ENCODE measurements at places on chromosomes 13 and 19.

- DNase-seq = no peak
Measured at GRCh38 chr19:50371914-50372475, 4.3 kb upstream of the NR1H2 start.

- DNase-seq = no peak
Measured at GRCh38 chr19:39448271-39448670, 2.9 kb downstream of the SUPT5H start.

DNA sequence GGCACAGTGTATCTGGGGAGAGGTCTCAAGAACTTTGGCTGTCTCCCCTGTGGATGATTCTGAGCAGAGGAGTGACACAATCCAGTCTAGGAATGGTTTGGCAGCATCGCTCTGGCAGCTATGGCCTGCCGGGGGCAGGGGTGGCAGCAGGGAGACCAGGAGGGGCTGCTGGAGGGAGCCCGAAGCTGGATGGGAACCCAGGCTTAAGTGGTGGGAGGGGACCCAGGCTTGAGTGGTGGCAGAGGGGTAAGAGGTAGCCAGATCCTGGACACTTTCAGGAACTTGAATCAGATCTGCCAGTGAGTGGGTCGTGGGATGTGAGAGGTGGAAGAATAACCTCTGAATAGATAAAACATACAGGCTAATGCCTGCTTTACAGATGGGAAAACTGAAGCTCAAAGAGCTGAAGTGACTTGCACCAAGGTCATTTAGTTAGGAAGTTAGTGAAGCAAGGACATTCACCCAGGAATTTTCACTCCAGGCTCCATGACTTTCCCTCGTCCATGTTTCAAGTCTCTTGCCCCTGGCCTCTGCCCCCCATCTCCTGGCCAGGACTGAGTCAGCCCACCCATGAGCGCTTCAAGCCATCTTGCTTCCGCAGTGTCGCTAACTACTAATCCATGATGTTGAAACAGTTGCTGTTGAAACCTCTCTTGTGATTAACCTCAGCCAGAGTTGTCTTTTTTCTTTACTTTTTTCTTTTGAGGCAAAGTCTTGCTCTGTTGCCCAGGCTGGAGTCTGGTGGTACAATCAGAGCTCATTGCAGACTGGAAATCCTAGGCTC lies 29.9 kb upstream of the C1QTNF9 start:
- no peak for DNase-seq

GRCh38 chr19:1252821-1253513 lies 4.6 kb downstream of the MIDN start:
- no peak for DNase-seq

GRCh38 chr19:55528030-55528803 lies 8.7 kb downstream of the SBK2 start:
- DNase-seq = no peak

GRCh38 chr13:114341003-114341777 lies 26.9 kb downstream of the CHAMP1 start:
- DNase-seq = no peak

DNA sequence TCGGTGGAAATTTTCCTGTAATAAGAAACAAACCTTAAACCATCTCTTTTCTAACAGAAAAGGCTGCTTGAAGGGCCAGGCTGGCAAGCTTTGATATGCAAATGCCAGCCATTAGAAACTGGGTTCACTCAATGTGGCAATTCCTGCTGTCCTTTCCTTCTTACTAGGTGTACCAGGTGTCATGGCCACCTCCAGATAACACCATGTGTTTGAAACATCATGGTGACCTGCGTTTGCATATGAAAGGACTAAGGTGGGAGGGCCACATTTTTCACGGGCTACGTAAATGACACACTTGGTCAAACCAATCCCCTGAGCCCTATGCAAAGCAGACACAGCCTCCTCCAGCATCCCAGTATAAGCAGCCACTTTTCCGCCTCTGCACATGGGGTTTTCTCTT lies 789.1 kb upstream of the SLITRK5 start:
- DNase-seq = no peak

GRCh38 chr19:50844296-50844935 lies 10.3 kb upstream of the KLK3 start:
- no peak for DNase-seq

DNA sequence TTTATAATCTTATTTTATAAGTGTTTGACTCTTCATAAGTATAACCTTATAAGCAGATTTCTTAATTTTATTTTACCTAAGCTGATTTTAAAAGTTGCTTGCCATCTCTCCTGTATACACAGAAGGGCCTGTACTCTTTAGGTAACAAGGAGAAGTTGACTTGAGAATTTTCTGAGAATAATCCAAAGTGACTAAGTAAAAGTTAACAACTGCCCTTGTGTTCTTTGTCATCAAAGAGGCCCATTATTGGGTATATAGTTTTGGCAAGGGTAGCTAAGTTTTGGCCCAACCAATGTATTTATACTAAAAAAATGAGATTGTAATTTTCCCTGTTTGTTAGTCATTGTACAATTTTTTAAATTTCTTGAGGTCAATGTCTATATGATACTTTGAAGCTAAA lies 3.2 kb downstream of the LCP1 start:
- DNase-seq = no peak

DNA sequence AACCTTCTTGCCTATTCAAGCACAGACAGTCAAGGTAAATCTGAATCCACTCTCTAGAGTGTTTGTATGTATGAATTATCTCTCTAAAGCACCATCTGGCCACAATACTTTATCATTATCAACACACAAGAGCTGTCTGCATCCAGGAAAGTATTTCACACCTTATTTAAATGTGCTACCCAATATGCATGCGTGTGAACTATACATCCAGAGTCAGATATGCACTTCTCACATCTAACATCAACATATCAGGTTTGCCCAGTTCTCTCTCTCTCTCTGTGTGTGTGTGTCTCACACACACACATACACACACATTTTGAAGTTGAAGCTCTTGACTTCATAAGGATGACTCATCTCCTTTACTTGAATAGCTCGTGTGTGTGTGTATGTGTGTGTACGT lies 697.5 kb upstream of the PCDH20 start:
- no peak for DNase-seq

DNA sequence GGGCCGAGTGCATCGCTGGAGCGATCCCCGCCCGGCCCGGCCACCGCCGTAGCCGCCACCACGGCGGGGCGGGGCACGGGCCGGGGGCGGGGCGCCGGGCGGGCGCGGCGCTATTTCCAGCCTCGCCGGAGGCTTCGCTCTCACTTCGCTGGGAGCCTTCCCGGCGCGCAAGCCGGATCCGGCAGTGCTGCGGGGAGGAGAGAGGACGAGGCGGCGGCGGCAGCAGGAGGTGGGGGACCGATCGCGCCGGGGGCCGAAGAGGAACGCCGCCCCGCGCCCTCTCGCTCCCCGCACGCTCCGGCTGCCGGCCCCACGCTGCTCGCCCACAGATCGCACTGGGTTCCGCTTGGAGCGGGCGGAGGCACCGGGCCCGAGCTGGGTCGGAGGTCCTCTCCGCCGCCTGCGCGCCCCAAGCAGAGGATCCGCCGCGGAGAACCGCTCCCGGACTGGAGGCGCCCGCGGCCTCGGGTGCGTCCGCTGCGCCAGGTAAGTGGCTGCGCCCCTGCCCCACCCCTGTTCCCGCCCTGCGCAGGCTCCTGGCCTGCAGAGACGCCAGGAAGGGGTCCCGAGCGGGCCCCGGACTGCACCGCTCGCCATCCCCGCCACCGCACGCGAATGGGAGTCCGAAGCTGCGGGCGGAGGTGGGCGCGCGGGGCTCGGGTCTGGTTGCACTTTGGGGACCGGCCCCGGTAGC lies at the start of gene CHST8:
Gene CHST8 (plus strand): TSS at position 143 of the 694 bp plus-strand sequence. CDS start 67,309 bp downstream, outside the sequence.
- DNase-seq = peak; percentile 28

DNA sequence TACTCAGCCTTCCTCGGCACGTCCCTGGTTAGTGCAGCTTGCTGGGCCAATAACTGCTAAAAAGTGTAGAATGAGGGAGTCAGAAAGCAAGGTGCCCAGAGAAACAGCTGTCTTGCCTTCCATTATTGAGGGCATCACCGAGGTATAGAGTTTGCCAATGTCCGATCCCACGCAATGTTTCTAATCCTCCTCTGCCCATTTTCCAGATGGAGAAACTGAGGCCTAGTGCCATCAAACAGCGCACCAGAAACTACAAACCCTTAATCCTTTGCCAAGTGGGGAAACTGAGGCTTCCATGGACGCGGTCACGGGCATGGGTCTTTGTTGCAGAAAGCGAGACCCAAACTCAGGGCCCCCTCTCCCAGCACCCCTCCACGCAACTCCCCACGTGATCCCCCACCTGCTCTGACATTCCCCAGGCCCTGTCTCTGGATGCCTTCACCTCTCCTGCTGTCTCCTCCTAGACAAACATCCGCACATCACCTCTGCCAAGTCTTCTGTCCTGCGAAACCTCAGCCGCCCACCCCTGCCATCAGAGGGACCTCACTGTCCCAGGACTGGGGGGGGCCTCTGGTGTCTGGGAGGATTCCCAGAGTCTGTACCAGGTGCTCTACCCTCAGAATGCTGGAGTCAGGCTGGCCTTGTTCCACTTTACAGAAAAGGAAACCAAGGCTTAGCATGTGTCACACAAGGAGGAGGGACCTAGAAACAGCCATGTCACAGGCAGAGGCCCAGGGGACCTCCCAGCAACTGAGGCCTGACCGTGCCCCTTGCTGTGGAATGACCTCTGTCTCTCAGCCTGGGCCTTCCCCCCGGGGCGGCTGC lies 930 bp upstream of the PDE4C start:
- no peak for DNase-seq

DNA sequence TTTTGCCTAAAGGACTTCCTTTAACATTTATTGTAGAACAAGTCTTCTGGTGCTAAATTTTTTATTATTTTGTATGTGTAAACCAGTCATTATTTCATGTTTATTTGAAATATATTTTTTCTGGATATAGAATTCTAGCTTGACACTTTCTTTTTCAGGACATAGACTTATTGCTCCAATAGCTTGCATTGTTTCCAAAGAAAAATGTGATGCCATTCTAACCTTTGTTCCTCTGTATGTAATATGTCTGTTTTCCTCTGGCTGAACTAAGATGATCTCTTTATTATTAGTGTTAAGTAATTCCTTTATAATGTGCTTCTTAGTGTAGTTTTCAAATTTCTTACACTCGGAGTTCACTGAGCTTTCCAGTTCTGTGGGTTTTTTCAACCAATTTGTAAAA lies 174.1 kb upstream of the STARD13 start:
- no peak for DNase-seq

DNA sequence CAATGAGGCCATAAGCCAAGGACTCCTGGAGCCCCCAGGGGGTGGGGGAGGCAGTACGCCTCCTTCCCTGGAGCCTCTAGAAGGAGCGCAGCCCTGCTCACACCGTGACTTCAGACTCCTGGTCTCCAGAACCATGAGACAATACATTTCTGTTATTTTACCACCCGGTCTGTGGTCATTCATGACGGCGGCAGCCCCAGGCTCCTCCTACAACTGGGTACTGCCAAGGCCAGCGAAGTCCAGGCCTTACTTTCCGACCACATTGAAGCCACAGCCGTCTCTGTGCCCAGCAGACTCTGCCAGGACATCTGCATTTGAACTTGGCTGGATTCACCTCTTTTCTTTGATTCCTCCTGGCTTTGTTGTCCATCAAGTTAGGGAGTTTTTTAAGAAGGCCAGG lies 10.5 kb downstream of the GNG7 start:
- no peak for DNase-seq

DNA sequence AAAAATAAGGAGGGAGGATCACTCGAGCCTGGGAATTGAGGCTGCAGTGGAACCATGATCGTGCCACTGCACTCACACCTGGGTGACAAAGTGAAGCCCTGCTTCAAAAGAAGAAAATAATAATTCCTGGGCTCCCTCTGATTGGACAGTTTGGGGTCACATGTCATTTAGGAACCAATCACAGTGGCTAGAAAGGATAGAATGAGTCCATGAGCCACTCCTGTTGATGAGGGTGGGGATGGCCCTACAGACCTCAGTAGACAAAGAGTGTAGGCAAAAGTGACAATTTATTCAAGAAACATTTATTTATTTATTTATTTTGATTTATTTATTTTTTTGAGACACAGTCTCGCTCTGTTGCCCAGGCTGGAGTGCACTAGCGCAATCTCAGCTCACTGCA lies 26.8 kb upstream of the ADGRE5 start:
- no peak for DNase-seq

DNA sequence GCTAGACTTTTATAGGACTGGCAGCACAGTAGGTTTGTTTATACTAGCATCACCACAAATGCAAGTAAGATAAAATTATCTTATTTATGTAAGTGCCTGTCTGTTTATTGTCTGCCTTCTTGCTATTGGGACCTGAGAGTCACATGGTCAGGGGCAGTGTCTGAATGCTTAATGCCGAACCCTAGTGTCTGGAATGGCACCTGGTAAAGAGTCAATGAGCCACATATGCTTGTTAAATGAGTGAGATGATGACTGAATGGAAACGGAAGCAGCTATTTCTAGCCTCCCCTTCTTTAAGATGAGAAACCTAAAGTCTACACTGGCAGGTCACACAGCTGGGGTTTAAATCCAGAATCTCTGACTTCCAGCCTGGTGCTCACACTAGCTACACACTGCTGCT lies 92.2 kb downstream of the STOML3 start:
- no peak for DNase-seq

GRCh38 chr13:79541426-79542049 lies 60.6 kb downstream of the NDFIP2 start:
- DNase-seq = peak; percentile 63

GRCh38 chr19:39192846-39193245 lies 3.9 kb upstream of the NCCRP1 start:
- DNase-seq = no peak

- peak; percentile 92 for DNase-seq
Measured at GRCh38 chr13:40540328-40541044, 126.0 kb downstream of the FOXO1 start.

GRCh38 chr13:70960841-70961443 lies 852.7 kb upstream of the KLHL1 start:
- DNase-seq = peak; percentile 22

- no peak for DNase-seq
Measured at GRCh38 chr13:30499338-30499737, 33.6 kb upstream of the HMGB1 start.

DNA sequence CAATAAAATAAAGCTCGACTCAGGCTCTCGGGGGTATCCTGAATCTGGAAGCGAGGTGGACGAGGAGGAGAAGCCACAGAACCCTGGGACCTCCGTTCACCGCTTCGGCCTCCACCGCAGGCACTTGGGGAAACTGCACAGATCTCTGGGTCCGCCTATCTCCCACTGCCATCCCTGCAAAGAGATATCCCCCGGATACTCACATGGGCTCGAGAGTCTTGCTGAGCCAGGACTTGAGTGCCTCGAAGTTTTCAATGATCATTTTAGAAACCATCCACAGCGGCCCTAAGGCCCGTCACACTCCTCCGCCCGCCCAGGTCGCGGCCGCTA lies 589 bp downstream of the RBM26 start:
- peak; percentile 40 for DNase-seq

DNA sequence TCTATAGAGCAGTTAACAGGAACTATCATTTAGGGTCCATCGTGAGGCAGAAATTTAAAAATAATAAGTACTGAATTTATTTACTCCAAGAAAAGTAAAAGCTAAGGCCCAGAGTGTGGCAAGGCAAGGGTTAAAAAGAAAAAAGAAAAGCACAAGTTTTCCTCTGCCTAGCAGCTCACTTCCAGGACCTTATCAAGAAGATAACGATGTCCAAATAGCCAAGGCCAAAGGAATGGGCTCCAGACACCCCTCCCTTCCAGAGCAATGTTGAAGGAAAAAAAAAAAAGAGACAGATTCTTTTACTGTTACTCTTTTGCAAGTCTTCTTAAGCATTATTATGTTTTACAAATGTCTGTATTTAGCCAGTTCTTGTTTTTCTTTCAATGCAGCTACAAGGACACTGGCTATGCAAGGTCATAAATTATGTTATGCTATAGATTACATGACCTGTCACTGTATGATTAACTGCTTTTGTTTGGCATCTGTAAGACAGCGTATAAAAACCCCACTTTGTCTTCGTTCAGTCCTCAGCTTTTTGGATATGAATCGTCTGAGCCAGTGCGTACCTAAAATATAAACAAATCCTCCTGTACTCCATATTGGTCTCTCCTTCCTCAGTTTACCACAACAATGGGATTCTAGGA lies 2.9 kb upstream of the ZNF700 start:
- DNase-seq = no peak
